ENCODE measurements at places on chromosomes 16 and 17.

GRCh38 chr17:69524854-69525253, 110.4 kb downstream of the MAP2K6 start:
- no peak for DNase-seq

DNA sequence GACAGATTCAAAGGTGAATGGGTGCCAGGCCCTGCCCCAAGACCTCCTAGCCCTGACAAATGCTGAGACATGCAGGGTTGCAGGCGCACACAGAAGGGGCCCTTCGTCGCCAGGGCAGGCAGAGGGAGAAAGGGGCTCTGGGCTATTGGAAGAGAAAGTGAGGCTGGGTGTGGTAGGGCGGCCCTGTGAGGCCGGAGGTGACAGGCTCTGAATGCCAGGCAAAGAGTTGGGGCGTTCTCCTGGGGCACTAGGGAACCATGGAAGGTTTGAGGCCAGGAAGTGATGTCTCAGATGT, 26.4 kb upstream of the NXPH3 start:
- DNase-seq, result no peak

GRCh38 chr17:74573169-74573568, 5.9 kb upstream of the CD300H start:
- no peak for DNase-seq

- no peak for DNase-seq
These were observed 59.1 kb downstream of the PRMT7 start for GRCh38 chr16:68369697-68370580.

DNA sequence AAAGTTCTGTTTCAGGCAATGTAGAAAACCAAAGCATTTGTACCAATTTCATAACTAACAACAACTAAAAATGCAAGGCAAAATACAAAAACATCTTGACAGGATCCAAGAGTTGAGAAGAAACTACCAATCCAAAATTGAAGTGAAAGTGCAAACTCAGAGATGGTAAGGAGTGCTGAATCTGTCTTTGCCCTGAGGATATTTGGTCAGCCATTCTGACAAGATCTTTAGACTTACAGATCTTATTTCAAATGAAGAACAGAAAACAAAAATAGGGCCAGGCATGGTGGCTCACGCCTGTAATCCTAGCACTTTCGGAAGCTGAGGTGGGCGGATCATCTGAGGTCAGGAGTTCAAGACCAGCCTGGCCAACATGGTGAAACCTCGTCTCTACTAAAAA, 412.8 kb downstream of the ZFHX3 start:
- no peak for DNase-seq

- DNase-seq, result no peak
These were observed 3.7 kb upstream of the CBX8 start for GRCh38 chr17:79800325-79801155.

DNA sequence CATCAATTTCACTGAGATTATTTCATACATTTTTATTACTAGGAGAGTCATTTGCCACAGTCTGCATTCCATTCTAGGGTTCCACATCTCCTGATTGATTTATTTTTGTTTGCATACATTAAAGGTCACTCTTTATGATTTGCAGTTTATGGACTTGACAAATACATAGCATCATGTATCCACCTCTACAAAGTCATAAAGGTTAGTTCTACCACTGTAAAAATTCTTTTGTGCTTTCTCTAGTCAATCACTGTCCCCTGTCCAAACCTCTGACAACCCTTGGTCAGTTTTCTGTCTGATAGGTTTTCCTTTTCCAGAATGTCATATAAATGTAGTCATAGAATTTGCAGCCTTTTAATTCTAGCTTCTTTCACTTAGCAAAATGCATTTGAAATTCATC, 434.6 kb upstream of the MON1B start:
- no peak for DNase-seq

- DNase-seq, result no peak
These were observed at the start of gene ALOX12B for GRCh38 chr17:8087075-8087951. TSS of gene ALOX12B (minus strand) at chr17:8087716. CDS start at chr17:8087442, 274 bp downstream.

Data from substantia nigra (tissue), 51 donors.